ENCODE measurements at places on chromosomes 2 and 18.
A peak's percentile ranks its signal among the peaks of the same experiment; 100 is the strongest.

- no peak for DNase-seq
These were observed 87.5 kb upstream of the CTAGE1 start for GRCh38 chr18:22505141-22505591.

DNA sequence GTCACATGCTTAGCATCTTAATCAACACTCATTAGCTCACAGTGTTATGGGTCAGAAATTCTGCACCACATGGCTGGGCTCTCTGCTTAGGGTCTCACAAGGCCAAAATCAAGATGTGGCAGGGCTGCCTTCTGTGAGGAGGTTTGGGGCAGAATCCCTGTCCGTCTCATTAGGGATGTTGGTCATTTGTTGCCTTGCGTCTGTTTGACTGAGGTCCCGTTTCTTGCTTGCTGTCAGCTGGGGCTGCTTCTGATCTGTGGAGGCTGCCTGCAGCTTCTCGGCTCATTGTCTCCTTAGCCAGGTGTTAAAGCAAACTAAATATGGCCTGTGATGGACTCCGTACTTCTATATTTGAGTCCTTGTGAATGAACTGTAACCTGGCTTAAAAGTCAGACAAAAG is 146.5 kb downstream of the NDUFA10 start:
- no peak for DNase-seq

- no peak for DNase-seq
These were observed 677.6 kb upstream of the ID2 start for GRCh38 chr2:8004250-8004681.

DNA sequence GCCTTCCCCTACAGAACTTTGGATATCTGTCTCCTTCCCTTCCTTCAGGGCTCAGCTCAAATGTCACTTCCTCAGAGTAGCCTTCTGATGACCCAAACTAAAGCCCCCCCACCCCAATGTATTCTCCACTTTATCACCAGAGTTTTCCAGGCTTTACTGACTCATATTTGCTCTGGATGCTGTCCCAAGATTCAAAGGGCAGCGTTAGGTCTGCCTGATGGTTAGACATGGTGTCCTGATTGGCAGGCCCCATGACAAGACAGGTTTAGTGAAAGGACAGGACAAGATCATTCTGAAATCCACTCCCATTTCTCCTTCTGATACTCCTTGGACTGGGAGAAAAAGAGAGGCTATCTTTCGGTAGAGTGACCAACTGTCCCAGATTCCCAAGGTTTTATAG is 22.6 kb upstream of the RPIA start:
- no peak for DNase-seq

DNA sequence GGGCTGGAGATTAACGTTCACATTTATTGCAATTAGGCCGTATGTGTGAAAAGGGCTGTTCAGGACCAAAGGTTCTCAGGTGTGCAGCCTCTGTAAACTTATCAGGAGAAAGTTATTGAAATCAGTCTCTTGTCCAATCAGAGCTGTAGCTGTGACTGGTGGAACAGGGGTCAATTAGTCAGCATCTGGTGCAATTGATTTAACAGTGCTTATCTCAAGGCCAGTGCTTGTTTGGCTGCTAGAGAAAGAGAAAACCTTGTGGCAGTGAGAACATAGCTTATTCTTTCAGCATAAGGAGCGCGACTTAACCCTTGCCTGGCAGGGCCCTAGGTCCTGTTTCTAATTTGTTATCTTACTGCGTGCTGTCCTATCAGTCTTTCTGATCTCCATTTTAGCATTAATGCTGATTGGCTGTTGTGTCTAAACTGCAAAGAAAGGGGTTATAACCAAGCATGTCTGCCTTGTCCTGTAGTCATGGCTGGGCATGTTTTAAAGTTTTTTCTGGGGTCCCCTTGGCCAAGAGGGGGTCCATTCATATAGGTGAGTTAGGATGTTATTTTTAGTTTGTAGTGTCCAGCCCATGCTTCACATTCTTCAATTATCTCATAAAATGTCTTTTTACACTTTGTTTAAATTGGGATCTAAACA is 66.4 kb downstream of the CYB5A start:
- DNase-seq: no peak

- DNase-seq: no peak
These were observed 786.3 kb upstream of the FSHR start for GRCh38 chr2:49940626-49941025.

DNA sequence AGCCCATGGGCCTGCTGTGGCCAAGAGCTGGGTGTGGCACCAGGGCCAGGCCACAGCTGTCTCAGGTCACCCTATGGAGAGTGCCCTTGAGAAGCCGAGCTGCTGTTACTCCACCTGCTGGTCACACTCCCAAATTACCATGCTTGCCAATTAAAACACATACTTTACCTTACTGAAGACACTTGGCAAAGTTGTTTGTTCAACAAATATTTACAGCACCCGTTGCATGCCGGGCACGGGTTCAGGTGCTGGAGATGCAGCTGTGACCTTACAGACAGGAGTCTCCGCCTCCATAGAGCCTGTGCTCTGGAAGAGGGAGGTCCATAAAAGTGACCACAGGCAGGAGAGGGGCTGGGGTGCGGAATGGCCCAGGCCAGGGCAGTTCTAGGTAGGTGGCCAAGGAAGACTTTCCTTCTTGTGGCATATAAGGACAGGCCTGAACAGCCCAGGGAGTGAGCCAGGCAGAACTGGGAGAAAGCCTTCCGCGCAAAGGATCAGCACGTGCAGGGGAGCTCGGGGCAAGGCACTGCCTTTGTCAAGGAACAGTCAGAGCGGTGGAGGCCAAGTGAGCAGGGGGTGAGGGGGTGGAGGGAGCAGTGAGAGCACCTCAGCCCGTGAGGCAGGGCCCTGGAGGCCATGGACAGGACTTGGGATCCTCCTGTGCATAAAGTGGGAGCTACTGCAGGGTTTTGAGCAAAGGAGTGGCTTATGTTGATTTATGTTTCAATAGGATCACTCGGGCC is 23.6 kb upstream of the RBM44 start:
- peak; percentile 52 for DNase-seq

DNA sequence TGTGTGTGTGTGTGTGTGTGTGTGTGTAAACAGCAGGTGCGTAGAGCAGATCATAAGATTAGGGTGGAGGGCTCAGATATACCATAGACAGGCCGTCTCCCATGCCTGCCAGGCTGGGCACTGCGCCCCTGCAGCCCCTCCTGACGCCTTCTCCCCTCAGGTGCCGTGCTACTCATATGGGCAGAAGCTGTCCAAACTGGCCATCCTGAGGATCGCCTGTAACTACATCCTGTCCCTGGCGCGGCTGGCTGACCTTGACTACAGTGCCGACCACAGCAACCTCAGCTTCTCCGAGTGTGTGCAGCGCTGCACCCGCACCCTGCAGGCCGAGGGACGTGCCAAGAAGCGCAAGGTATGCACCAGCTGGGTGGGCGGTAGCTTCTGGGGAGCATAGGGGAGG is 10.0 kb downstream of the ATOH8 start:
- DNase-seq: no peak

- DNase-seq: no peak
These were observed 351.9 kb upstream of the ID2 start for GRCh38 chr2:8329660-8330622.

GRCh38 chr2:70536517-70537055 is 17.0 kb downstream of the TGFA start:
- no peak for DNase-seq

GRCh38 chr18:49016648-49017539 is 66.1 kb upstream of the SMAD7 start:
- no peak for DNase-seq

DNA sequence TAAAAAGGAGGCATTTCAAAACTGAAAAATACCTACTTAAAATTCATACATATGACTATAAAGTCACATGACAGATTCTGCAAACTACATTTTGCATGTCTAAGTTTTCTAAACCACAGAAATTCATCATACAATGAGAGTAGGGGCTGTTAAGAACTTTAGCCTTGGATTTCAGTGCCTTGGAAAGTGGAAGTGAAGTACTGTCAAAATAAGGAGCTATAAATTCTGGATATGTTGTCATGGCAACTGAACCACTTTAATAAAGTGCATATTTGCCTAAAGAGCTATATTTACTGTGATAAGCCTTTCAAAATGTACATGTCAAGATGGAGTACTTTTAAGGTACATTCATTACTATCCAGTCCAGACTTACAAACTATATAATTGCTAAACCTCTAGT is 227.1 kb downstream of the RAB3GAP1 start:
- no peak for DNase-seq

DNA sequence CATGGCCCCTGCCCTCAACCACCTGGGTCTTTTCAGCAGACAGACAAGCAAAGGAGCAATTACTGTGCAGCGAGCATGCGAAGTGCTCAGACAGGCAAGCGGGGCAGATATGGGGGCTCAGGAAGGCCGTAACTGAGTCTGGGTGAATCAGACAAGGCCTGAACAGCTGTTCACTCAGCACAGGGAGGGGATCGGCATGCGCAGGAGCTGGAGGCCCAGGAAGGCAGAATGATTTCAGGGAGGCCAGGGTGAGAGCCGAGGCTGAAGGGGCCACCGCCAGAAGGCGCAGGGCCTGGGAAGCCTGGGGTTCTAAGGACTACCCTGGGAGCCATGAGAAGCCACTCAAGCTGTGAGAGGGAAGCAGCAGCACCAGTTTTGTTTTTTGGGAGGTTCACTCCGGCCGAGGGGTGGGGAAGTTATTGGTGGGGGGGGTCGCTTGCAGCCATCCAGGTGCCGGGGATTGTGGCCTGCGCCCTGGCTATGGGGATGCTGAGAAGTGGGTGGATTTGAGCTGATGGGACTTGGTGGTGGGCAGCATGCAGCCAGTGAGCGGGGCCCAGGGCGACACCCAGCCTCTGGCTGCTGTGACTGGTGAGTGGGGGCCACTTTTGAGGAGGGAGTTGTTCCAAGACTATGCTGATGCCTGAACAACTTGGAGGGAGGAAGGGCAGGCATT is 132.2 kb downstream of the TSN start:
- DNase-seq: no peak

DNA sequence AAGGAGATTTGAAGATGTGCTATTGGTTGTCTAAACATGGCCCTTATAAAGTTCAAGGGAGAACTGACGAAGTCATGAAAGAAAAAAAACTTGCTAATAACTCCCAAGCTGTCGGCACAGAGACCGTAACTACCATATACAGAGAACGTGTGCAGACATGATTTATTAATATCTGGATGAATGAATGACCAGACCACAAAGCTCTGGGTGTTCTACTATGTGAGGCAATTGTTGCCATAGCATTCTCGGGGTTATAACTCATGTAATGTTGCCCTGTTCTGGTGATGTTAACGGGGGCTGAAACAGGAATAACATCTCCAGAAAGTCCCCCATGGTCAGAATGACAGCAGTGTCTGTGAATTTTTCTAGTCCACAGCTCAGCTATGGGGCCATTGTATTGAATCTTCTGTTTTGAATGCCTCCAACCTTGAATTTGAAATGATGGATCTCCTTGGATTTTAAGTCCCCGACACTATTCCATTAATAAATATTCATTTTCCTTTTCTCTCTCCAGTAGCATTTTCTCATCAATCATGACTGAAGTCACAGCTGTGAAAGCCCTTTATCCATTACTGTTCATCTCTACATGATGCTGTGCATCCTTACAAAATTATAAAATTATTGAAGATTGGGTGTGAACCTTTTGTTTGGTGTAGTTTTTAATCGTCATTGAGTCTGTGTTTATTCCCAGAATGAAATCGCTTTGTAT is 483.4 kb upstream of the KLHL29 start:
- no peak for DNase-seq

GRCh38 chr2:197286805-197287595 is 23.6 kb downstream of the ANKRD44 start:
- DNase-seq: no peak

DNA sequence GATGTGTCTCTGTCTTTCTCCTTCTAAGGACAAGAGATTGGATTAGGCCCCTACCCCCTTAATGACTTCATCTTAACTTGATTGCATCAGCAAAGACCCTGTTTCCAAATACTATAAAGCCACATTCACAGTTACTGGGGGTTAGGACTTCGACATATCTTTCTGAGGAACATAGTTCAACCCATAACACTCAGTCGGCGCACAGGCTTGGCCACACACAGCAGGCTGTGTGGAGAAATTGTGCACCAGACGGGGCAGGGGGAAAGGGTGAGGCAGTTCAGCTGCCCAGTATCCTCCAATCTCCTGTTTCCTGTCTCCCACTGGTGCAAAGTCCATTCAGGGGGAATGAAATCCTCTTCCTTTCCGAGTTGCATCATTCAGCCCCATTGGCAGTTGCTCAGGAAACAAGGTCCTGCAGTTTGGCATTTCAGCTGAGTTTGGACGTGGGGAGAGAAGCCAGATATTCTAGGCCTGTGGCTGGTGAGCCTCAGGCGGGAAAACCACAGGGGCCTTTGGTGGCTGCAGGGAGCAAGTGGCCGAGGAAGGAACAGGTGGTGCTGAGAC is 9.4 kb upstream of the RAPGEF4 start:
- DNase-seq: no peak

DNA sequence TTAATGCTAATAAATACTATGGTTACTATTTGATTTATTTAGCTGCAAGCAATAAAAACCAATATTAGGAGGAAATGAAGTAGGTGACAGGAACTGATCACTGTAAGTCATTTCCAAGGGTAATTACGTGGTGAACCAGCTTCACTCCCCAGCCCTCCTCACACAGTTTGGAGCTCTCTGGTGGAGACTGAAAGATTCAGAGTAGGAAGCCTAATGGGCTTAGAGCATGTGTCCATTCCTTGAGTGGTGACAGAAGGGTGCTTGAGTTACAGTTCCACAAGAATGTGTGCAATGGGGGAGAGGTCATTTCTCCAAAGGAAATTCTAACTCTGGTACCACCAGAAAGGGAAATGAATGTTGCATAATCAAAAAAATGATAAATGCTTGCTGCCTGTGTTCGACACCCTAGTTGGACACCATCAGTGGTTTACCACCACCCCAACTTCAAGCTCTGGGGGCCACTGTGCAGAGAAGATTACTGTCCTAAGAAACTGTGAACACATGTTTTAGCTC is 285.1 kb upstream of the MMADHC start:
- no peak for DNase-seq

DNA sequence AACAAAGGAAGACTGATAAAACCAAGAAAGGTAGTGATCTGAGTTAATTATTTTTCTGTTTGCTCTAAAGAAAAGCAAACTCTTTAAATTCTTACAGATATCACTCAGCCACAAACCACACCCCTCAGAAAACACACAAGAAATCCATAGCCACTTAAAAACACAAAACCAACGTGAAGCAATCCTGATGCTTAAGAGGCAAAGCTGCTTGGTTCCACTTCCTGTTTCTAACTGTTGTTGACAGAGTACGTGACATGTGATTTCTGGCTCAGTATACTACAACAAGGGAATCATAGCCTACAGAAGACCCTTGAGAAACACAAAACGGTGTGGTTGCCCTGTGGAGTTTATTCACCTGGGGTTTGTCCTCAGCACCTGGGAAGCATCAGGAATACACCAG is 240.9 kb upstream of the APCDD1 start:
- DNase-seq: no peak

DNA sequence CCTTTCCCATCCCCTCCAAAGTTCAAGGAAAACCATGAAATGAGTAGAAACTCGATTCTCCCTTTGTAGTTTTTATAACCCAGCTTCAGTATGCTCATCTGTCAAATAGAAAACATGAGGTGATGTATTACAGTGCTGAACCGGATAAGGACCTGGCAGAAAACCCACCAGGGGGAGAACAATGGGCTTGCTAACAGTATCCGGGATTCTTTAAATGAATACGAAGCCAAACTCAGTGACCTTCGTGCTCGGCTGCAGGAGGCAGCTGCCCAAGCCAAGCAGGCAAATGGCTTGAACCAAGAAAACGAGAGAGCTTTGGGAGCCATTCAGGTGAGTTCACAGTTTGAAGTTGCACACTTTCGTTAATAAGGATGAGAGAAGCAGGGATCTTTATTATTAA is 113.6 kb upstream of the TTC39C start:
- no peak for DNase-seq

GRCh38 chr2:151278487-151278886 is 11.0 kb downstream of the NMI start:
- no peak for DNase-seq

Data from stimulated activated naive CD8-positive, alpha-beta T cell treated with anti-CD3 and anti-CD28 coated beads, Interleukin-15, amount 100 ng/mL, for 72 hours (primary cell).